Uterus (tissue), 4 donors: ENCODE measurements at places on chromosomes 4 and X. TPM values are rescaled to one million over a fixed set of nuclear protein-coding genes. Genes with fewer than 3 reads are reported as not detected.

The TBC1D25 gene
- 6.6 TPM for total RNA-seq

The RNF212 gene
- 13.5 TPM for total RNA-seq

The PCGF3 gene
- 17.7 TPM for total RNA-seq

The NAT8L gene
- 1.2 TPM for total RNA-seq

The USP11 gene
- 53.2 TPM for total RNA-seq

The F9 gene
- total RNA-seq: not detected

The ARMCX1 gene
- total RNA-seq: 44.2 TPM

The CXCL6 gene
- total RNA-seq: not detected

DNA sequence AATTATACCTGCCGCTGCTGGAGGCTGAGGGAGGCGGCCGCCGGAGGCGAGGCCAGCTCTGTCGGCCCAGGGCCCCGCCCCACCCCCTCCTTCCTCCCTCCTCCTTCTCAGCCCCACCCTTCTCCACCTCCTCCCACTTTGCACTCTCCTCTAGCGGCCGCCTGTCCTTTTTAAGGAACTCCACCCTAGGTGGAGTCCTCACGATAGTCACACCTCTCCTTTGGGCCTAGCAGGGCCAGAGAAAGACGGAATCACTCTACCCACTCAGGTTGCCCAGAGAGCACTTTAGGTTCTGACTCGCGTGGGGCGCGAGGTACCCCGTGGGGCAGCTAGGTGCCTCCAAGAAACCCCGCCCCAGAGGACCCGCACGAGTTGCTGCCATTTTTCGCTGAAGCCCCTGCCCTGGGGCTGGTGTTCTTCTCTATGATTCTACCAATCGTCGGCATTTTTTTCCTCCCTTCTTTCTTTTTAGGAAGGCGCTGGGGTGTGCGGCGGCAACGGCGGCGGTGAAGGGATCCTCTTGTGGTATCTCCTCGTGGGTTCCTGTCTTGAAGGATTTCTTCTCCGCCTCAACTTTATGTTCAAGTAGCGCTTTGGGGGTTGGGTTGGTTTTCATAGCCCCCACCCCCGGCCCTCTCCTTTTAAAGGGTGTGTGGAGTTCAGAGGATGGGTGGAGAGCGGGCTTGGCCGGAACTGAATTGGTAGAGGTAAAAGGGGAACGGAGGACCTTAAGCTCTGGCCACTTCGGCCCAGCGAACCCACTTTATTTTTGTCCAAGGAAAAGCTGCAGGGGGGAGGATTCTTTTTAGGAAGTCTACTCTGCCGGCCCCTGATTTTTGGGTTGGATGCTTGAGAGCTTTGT lies at the start of gene KLF8:
Gene KLF8, plus strand, starts transcription at position 136 of the 862 bp plus-strand sequence. CDS start 979 bp downstream, outside the sequence.
- H3K27me3 ChIP-seq: no peaks in the 10 kb centered on the region
- H3K4me3 ChIP-seq: peak within 1 kb of the TSS; percentile 45
- H3K27ac ChIP-seq: peak within 1 kb of the TSS; percentile 85
- DNase-seq: peak; percentile 58
- H3K36me3 ChIP-seq: no peaks in the 10 kb centered on the region
- H3K4me1 ChIP-seq: no peaks in the 10 kb centered on the region

DNA sequence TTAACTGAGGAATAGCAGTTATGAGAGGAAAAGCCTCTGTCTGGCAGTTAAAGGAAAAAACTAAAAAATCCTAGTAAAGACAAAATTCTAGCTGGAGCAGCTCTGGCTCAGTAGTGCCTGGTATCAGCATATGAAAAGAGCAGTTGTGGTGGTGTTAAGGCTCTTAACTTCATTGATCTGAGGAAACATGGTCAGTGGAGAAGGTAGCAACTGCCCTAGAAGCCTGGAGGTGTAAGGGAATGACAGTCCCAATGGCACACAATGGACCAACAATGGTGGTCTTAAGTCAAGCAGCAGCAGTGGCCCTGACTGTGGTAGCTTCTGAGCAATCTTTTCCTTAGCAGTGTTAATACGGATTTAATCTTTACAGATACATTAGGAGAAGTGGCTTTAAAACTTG lies 189.6 kb upstream of the POF1B start:
- no peak overlapping the region for H3K27ac ChIP-seq
- H3K4me3 ChIP-seq: no peak overlapping the region
- no peaks in the 10 kb centered on the region for H3K27me3 ChIP-seq
- DNase-seq: no peak
- H3K36me3 ChIP-seq: no peaks in the 10 kb centered on the region

DNA sequence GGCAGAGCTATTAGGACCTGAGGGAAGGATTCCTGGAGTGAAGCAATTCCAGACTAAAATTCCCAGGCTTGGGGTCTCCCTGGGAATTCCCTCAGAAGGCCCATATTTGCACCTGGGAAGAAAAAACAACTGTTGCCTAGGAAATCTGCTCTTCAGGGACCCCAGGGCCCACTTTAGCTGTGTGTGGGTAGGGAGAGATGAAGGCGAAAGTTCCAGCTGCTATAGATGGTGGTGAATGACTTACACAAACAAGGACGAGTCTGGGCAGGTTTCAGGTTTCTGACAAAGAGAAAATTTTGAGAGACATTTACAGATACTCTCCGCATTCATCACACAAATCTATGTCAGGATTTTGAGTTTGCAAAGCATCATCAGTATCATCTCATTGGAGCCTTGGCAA lies 126.1 kb downstream of the GPC3 start:
- DNase-seq: no peak
- H3K4me3 ChIP-seq: no peak overlapping the region
- no peaks in the 10 kb centered on the region for H3K36me3 ChIP-seq
- no peaks in the 10 kb centered on the region for H3K4me1 ChIP-seq
- H3K27ac ChIP-seq: no peak overlapping the region

DNA sequence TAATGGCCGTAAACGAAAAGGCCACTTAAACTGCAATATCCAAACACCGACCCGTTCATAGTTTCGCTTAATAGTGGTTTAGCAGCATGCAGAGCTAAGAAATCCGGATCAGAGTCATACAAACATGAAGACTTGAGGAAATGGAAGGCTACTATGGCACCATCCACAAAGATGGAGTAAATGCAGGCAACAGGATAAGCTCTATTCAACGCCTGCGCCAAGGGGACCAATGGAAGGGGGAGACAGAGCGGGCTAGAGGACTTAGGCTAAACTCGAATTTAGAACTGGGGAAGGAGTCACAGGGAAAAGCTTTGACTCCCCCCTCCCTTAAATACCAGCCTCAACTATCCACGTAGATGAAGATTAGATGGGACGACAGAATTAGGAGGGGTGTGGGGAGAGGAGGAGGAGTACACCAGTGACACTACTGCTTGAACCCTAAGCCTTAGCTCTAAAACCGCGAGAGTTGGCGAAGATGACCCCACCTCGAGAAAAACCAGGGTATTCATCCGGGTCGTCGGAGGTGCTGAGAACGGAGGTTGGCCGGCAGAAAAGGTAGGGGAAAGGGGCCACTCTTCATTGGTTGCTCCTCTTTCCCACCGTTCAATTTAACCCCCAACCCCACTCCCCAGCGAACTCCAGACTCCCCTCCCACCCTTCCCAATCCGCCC lies 3.5 kb downstream of the HUWE1 start:
- H3K27ac ChIP-seq: peak overlapping the region; percentile 78
- peak overlapping the region; percentile 51 for H3K4me3 ChIP-seq
- peak; percentile 27 for DNase-seq
- no peaks in the 10 kb centered on the region for H3K4me1 ChIP-seq
- H3K27me3 ChIP-seq: no peaks in the 10 kb centered on the region

DNA sequence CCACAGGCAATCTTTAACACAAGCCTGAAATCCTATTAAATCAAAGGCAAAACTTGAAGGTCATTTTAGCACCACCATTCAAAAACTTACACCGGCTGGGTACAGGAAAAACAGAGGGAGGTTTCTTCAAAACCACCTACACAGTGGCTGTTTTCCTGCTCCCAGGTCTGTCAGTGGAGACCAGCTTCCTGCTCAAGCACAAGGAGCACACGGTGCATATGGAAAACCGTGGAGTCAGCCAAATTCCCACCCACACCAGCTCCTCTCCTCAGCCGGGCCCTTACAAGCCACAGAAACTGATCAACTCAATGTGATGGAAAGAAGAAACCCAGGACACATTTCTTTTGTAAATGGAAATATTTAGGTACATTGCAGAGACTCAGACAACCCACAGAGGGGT lies 14.3 kb upstream of the FAM241A start:
- no peaks in the 10 kb centered on the region for H3K36me3 ChIP-seq
- DNase-seq: no peak
- H3K27me3 ChIP-seq: no peaks in the 10 kb centered on the region
- no peak overlapping the region for H3K27ac ChIP-seq

DNA sequence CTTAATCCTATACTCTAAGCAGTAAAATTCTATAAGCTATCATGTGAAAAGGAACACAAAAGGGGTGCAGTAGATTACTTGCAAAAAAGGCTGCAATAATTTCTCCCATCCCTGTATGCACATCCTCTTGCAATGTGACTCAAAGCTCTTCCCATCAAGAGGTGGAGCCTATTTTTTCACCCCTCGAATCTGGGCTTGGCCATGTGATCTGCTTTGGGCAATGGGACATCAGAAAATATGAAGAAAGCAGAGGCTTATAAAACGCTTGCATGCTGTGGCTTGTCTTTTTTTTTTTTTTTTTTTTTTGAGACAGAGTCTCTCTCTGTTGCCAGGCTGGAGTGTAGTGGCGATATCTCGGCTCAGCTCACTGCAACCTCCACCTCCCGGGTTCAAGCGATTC lies 33.0 kb downstream of the GEMIN8 start:
- H3K36me3 ChIP-seq: no peaks in the 10 kb centered on the region
- no peak for DNase-seq
- no peak overlapping the region for H3K4me3 ChIP-seq
- H3K27ac ChIP-seq: no peak overlapping the region
- H3K4me1 ChIP-seq: no peaks in the 10 kb centered on the region
- H3K27me3 ChIP-seq: no peaks in the 10 kb centered on the region

GRCh38 chr4:110195561-110196205 lies 2.7 kb downstream of the ELOVL6 start:
- no peaks in the 10 kb centered on the region for H3K4me1 ChIP-seq
- no peaks in the 10 kb centered on the region for H3K27me3 ChIP-seq
- H3K4me3 ChIP-seq: peak overlapping the region; percentile 49
- no peaks in the 10 kb centered on the region for H3K36me3 ChIP-seq
- DNase-seq: no peak
